PC-3 (cell line): ENCODE measurements at places on chromosomes 3 and 15. TPM values are rescaled to one million over a fixed set of nuclear protein-coding genes. Genes with fewer than 3 reads are reported as not detected.

DNA sequence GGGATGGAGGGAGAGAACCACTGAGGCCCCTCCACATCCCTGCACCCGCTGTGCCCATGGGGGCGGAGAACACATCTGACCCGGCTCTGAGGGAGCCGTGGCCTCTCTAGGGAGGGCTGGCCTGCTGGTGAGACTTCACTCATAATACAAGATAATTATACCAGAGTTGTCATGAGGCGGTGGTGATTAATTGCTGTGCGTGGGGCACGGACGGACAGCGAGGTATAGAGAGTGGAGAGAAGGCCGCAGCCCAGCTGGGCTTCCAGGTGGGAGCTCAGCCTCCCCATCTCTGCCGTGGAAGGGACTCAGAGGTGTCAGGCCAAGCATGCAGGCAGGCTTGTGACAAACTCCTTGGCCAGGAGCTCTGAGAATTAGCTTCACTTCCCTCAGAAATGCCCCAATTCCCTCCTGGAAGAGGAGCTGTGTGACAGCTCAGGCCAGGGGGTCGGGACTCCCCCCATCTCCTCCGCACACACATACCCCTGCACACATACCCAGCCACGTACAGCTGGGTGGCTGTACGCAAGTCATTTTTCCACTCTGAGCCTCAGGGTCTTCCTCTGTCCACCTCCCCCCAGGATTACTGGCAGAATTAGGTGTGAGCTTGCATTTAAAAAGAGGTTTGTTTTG, 6.0 kb upstream of the GATA2 start:
- no peak for DNase-seq

DNA sequence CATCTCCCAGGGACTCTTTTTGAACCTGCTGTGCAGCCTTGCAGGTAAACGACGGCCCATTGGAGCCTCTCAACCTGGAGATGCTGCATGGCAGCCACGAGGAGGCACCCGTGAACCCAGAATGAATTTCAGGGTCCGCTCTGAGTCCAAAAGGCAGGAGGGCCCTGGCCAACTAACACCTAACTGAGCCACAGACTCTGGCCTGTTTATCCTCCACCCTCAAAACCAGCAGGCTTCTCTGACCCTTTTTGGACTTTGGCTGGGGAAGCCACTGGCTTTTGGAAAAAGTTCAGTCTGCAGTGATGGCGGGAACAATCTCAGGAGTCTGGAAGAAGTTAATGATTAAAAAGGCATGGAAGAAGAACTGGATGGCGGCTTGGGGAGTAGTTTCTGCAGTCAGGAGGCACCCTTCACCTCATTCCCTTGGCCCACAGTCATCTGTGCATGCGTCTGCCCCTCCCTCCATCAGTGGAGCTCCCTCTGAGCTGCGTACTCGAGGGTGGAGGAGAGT, 4.1 kb downstream of the PXYLP1 start:
- no peak for DNase-seq

DNA sequence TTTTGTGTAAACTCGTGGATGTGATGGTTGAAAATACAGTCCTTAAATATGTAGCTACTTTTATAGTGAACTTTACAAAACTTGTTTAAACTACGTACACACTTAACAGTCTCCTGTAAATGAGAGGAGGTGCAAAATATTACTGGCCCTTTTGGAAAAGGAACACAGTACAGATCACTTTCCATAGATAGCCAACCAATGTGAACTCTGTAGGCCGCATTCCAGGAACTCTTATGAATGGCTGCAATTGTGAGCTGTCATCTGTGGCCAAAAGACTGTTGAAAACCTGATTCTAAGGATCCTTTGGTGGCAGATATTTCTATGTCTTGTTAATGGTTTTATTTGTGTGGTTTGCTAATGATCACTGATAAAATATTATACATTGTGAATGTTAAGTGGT, 6.2 kb downstream of the TSC22D2 start:
- peak; percentile 67 for DNase-seq

- no peak for DNase-seq
Measured at GRCh38 chr3:69763458-69763857, 24.2 kb downstream of the MITF start.

DNA sequence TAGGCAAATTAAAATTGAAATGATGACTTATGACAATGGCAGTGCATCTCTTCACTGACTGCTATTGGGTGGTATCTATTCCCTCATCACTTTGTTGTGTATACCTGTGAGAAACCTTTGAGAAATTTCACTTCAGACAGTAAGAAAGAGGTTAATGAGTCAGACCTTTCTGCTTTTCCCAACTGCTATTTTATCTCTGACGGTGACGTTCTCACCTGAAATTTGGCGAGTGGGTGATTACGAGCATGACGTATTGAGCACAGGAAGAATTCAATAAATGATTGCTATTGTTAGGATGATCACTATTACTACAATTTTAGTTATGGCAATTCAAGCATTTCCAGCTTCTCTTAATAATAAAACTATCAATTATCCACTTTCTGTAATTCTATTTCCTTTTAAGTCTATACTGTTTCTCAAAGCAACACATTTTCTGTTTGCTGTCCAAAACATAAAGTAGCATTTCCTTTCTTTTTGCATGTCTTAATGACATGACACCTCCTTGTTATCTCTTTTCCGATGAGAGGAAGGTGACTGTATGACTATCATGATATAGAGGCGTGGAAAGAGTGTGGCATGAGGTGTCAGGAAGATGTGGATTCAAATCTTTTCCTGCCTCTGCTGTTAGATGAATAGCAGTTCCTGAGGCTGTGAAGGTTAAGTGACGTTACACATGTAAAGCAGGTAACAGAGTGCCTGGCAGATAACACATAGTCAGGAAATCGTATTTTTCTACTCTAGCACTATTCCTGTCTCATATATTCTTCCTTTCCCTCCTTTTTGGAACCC, 504.9 kb upstream of the SEMA6D start:
- DNase-seq = no peak

Gene MUSTN1
- total RNA-seq = 0.66 and 0.69 TPM in 2 replicates

Gene TMEM44
- 15.3 and 16.6 TPM in 2 replicates for total RNA-seq

Gene CDC25A
- total RNA-seq = 42.4 and 43.0 TPM in 2 replicates

Gene CYP8B1
- total RNA-seq = not detected in 2 replicates

Gene IQSEC1
- total RNA-seq = 37.9 and 56.2 TPM in 2 replicates

Gene WDR49
- total RNA-seq = 0.33 TPM in 1 of 2 replicates, not detected in the other

Gene RBM5
- total RNA-seq = 105 and 128 TPM in 2 replicates

Gene CIDEC
- total RNA-seq = not detected in 2 replicates
